ENCODE measurements at places on chromosomes 12 and 14.

- DNase-seq, result no peak
These were observed 69.3 kb upstream of the FSCB start for GRCh38 chr14:44576356-44576755.

DNA sequence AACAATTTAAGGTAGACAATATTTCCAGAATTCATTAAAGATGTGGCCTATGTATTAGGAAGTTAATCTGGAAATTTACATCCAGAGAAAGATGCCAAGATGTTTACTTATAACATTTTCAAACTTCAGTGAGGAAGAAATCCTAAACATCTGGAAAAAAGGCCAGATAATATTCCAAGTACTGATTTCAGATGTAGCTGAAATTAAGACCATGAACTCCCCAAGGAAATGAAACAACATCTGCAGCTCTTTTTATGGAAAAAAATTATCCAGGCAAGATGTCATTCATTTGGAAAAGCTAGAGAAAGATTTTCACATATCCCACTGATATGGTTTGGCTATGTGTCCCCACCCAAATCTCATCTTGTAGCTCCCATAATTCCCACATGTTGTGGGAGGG lies 35.0 kb downstream of the GNG2 start:
- no peak for DNase-seq

DNA sequence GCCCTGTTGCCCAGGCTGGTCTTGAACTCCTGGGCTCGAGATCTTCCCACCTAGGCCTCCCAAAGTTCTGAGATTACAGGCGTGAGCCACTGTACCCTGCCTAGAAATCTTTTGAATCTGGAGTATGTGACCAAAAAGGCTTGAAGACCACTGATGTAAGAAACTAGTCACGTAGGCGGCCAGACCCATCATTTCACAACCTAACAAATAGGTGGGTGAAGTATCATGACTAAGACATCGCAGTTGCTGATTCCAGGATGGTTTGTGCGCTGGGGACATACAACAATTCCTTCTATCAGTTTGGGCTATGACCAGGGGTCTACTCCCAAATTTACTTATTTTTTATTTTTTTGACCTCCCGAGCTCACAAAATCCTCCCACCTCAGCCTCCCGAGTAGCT lies 11.8 kb upstream of the CDK2AP1 start:
- DNase-seq, result no peak

DNA sequence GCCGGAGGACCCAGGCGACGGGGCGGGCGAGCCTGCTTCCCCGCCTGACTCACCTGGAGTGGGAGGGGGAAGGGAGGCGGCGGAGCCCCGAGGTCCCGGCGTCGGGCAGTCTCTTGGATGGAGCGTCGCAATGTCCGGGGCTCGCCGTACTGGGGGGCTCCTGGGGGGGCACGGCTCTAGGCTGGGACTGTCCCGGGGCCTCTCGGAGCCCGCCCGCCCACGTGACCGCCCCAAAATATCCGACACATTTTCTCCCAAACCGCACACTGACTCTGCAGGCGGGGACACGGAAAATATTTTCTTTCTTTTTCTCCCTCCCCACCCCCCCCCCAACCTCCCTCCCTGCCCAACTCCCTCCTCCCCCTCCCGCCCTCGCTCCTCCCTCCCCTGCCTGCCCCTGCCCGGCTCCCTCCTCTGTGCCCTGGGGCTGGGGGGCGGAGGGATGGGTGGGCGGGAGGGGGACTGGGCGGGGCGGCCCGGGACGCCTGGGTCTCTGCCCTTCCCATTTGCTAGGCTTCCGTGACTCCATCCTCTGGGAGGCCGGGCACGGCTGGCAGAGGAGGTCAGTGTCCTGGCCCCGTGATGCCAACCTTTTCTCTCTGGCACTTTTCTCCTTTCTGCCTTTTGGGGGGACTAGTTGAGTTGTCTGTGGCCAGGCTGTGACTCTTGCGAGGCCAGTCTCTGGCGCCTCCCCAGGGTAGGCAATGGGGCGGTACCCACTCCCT lies at the start of gene RARG:
Gene RARG, minus strand, starts transcription at position 289 of the 725 bp plus-strand sequence. CDS start 4,664 bp downstream, outside the sequence.
- DNase-seq, result peak; percentile 56

- no peak for DNase-seq
These were observed 211.9 kb upstream of the FAR2 start for GRCh38 chr12:28937196-28937595.

GRCh38 chr14:66174453-66174891 lies 311.7 kb upstream of the CCDC196 start:
- no peak for DNase-seq

DNA sequence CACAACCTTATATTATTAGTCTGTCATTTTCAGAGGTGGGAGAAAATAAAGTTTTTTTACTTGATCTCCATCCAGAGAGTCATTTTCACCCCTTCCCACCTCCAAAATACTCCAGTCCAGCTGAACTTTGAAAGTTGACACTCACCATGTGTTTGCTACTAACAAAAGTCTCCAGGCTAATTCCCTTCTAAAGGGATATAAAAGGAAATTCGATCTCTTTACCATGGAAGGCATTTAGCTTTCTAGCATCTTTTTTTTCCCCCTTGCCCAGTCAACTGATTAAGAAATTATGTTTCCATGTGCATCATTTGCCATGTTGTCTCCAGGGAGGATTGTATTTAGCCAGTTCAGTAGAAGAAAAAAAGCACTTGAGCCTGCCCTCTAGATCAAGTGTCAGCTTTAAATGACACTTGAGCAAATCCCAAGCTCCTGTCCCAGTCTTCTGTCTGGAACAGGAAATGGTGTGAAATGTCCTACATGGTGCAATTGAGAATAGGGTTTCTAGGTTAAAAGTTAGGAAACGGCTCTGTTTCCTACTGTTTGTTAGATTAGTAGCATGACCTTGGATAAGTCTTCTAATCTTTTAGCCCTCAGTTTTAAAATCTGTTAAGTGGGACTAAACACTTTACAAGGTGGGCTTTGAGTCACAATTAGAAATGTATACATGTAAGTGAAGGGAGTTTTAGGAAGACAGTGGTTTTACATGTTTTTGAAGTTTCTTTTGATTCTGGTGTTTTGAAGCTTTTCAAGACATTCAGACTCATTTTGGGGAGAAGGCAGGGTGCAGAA lies 67.2 kb downstream of the GNS start:
- DNase-seq, result no peak

- DNase-seq, result no peak
These were observed 67.3 kb downstream of the ZNF664 start for GRCh38 chr12:124040291-124040690.

DNA sequence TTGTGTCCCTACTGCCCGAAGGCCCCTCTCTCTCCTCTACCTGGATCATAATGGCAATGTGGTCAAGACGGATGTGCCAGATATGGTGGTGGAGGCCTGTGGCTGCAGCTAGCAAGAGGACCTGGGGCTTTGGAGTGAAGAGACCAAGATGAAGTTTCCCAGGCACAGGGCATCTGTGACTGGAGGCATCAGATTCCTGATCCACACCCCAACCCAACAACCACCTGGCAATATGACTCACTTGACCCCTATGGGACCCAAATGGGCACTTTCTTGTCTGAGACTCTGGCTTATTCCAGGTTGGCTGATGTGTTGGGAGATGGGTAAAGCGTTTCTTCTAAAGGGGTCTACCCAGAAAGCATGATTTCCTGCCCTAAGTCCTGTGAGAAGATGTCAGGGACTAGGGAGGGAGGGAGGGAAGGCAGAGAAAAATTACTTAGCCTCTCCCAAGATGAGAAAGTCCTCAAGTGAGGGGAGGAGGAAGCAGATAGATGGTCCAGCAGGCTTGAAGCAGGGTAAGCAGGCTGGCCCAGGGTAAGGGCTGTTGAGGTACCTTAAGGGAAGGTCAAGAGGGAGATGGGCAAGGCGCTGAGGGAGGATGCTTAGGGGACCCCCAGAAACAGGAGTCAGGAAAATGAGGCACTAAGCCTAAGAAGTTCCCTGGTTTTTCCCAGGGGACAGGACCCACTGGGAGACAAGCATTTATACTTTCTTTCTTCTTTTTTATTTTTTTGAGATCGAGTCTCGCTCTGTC lies 1.8 kb downstream of the INHBE start:
- no peak for DNase-seq

- no peak for DNase-seq
These were observed 130.8 kb downstream of the TMX1 start for GRCh38 chr14:51370758-51371386.

DNA sequence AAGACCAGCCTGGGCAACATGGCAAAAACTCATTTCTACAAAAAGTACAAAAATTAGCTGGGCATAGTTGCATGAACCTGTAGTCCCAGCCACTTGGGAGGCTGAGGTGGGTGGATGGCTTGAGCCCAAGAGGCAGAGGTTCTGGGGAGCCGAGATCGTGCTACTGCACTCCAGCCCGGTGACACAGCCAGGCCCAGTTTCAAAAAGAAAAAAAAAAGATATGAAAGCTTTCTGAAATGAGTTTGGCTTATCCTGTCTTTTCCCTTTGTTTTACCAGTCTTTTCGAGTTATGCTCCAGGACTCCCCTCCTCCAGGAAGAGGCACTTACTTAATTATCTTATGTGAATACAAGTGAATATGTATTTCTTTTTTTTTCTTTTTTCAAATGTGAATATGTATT lies 3.2 kb downstream of the BBOF1 start:
- DNase-seq, result no peak

DNA sequence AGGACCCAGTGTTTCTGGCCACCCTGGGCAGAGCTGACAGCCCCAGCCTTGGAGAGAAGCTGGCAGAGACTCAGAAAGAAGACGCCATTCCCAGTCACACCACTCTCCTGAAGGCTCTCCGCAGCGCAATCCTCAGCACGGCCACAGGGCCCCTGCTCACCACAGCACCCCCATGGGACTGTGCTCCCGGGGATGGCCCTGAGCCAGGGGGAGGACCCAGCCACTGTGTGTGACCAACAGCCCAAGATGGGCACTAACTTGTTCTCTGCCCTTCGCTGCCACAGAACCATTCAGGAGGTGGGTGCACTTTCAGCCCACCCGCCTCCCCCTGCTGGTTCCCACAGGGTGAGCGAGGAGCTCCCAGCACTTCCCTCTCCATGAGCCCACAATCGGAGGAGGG lies 57.1 kb downstream of the CCNK start:
- DNase-seq, result no peak

GRCh38 chr14:52008136-52008535 lies 18.8 kb downstream of the RTRAF start:
- no peak for DNase-seq

GRCh38 chr12:9797722-9798619 lies 29.3 kb upstream of the KLRF1 start:
- peak; percentile 63 for DNase-seq

- peak; percentile 18 for DNase-seq
These were observed at the start of gene LUM for GRCh38 chr12:91111366-91112325. Gene LUM, minus strand, starts transcription at chr12:91111494. Its CDS starts 2,515 bp downstream, at chr12:91108979.

DNA sequence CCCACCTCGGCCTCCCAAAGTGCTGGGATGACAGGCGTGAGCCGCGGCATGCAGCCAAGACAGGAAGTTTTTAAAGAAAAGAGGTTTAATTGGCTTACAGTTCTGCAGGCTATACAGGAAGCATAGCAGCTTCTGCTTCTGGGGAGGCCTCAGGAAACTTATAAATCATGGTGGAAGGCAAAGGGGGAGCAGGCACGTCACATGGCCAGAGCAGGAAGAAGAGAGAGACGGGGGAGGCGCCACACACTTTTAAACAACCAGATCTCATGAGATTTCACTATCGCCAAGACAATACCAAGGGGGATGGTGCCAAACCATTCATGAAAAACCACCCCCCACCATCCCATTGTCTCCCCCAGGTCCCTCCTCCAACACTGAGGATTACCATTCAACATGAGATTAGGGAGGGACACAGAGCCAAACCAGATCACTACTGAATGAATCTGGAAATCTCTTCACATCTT lies 14.1 kb downstream of the CCDC63 start:
- no peak for DNase-seq

- no peak for DNase-seq
These were observed 747 bp upstream of the DACT1 start for GRCh38 chr14:58637040-58637390.

DNA sequence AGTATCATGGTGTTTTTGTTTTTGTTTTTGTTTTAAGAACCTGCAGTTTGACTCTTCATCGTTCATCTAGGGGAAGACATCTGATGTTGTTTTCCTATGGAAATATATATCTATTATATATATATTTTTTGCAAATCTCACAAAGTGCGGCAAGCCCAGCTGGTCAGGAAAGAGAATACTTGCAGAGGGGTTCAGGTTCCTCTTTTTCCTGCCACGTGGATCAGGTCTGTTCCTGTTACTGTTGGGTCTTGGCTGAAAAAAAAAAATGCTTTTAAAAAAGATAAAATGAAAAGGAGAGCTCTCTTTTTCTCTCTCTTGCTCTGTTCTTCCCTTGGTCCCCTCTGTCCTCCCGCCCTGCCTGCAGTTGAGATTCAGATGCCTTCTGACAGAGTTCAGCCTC lies 179.4 kb upstream of the BCL2L14 start:
- DNase-seq, result no peak

- no peak for DNase-seq
These were observed 260.9 kb downstream of the ITPR2 start for GRCh38 chr12:26572137-26572536.

Measured in Peyer's patch (tissue), 4 donors.